ENCODE measurements at places on chromosomes 4 and X. TPM values are rescaled to one million over a fixed set of nuclear protein-coding genes. Genes with fewer than 3 reads are reported as not detected.

DNA sequence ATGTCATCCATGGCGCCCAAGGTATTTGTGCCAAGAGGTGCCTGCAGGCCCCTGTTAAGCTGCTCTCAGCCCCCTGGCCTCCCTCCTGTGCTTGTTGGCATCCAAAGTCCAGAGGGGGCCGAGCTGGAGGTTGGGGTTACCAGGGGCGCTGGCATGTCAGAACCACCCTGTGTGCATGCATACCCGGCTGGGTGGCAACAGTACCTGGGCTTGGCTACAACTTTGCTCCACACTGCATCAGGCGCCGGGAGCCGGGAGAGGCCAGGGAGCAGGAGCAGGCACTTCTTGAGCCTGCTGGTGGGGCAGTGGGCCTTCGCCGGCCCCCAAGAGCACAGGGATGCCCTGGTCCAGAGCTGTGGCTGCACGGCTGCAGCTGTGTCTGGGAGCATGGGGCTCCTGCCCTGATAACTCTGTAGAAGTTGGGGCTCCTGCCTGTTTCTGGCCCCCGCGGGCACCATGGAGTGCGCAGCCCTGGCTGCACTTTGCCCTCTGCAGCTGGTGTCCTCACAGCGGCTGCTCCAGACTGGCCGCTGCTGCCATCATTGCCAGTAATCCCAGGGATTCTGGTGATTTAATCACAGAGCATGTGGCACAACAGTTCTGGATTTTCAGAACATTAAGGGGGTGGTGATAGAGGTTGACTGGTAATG is 130.3 kb downstream of the ARHGAP10 start:
- peaks cover 23% of the 10 kb centered on the region for H3K4me1 ChIP-seq
- H3K27me3 ChIP-seq, result no peaks in the 10 kb centered on the region
- H3K27ac ChIP-seq, result no peak overlapping the region
- peaks cover 10% of the 10 kb centered on the region for H3K36me3 ChIP-seq

- DNase-seq, result no peak
- no peaks in the 10 kb centered on the region for H3K27me3 ChIP-seq
- H3K4me1 ChIP-seq, result no peaks in the 10 kb centered on the region
- H3K36me3 ChIP-seq, result peaks cover 27% of the 10 kb centered on the region
Observed at GRCh38 chrX:124086411-124086810, 124.9 kb downstream of the STAG2 start.

The XK gene
- total RNA-seq, result under 0.01 TPM

DNA sequence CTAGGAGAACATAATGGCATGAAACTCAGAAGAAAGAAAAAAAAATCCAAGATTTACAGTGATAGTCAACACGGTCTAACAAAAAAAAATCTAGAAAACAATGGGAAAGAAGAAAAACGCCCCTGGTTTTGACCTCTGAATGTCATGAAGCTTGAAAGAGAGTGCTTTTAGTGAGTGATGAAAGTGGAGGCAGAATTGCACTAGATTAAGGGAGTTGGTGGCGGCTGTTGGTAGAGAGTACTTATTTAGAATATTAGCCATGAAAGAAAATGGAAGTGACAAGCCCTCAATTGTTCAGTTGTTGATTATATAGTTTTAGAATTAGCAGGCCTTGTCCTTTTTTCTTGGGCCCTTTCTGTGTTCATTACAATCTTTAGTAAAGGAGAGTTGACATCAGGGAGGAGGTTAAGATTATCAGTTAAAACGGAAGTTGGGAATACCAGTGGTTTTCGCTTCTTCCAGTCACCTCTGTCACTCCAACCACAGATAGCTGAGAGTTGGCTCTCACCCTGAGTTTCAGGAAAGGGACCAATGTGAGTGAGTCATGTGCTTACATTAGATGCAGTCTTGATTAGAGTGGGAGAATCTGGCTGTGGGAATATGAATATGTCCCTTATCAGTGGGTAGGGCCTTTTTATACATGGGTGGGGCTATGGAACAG is 29.7 kb downstream of the EREG start:
- DNase-seq, result no peak
- no peak overlapping the region for H3K4me3 ChIP-seq
- no peaks in the 10 kb centered on the region for H3K36me3 ChIP-seq
- no peak overlapping the region for H3K27ac ChIP-seq
- no peaks in the 10 kb centered on the region for H3K27me3 ChIP-seq
